ENCODE measurements at places on chromosomes 5 and 9. TPM values are rescaled to one million over a fixed set of nuclear protein-coding genes. Genes with fewer than 3 reads are reported as not detected.

- no peak overlapping the region for H3K27ac ChIP-seq
- H3K27me3 ChIP-seq, result no peaks in the 10 kb centered on the region
- H3K4me3 ChIP-seq, result no peak overlapping the region
- DNase-seq, result no peak
- H3K4me1 ChIP-seq, result no peaks in the 10 kb centered on the region
Observed at GRCh38 chr5:101018299-101018698, 115.2 kb upstream of the ST8SIA4 start.

RIMOC1 gene
- total RNA-seq, result 10.3 TPM

DNA sequence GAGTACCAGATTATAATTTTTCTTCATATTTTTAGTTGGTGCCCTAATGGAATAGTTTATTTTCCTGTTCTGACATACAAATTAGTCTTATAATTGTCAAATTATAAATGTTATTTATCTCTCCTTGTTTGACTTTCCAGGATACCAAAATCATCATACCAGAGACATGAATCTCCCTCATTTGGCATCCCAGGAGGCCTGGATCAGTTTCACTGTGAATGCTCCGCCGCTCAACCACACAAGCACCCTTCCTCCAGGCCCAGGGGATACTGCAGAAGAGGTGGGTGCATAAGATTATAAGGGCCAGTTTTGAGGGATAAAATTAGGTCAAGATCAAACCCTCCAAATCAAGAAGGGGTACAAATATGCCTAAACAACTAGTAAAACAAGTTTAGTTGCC lies 1229.3 kb downstream of the CDH12 start:
- H3K4me3 ChIP-seq, result no peak overlapping the region
- no peaks in the 10 kb centered on the region for H3K27me3 ChIP-seq
- no peaks in the 10 kb centered on the region for H3K36me3 ChIP-seq
- H3K27ac ChIP-seq, result no peak overlapping the region
- no peaks in the 10 kb centered on the region for H3K4me1 ChIP-seq
- no peak for DNase-seq

CAVIN4 gene
- 0.49 TPM for total RNA-seq

DNA sequence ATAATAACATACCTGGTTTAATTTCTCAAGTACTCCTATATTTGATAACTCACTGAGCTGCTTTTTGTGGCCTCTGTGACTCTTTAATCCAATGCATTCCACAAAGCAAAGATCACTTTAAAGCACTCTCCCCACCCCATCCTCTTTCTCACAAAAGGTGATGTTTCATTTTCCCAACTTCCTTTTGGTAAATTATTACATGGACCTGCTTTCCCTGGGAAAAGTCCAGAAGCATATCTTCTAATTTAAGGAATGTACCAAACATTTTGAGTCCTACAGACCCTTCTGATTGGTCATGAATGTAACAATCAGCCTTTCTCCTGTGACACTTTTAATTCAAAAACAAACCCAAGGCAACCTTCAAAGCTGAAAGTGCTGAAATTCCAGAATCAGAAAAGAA lies 71.1 kb downstream of the MLLT3 start:
- no peaks in the 10 kb centered on the region for H3K27me3 ChIP-seq
- DNase-seq, result no peak

DNA sequence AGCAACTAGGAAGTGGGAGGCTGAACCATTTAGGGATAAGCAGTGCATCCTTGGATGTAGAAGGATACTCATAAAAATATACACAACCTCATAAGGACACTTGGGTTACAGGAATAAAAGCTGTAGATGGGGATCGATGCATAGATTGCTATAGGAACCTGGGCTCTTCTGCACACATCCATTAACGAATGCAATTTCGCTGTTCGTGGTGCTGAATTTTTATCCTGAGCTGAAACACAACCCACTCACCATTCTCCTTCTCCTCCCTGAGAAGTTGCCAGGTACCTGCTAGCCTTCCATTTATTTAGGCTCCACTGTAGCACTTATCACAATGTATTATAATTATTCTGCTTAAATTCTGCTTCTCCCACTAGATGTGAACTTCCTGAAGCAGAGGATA lies 320.6 kb upstream of the BRINP1 start:
- no peak overlapping the region for H3K4me3 ChIP-seq
- no peak overlapping the region for H3K27ac ChIP-seq
- H3K36me3 ChIP-seq, result no peaks in the 10 kb centered on the region
- DNase-seq, result no peak
- no peaks in the 10 kb centered on the region for H3K27me3 ChIP-seq
- no peaks in the 10 kb centered on the region for H3K4me1 ChIP-seq

DNA sequence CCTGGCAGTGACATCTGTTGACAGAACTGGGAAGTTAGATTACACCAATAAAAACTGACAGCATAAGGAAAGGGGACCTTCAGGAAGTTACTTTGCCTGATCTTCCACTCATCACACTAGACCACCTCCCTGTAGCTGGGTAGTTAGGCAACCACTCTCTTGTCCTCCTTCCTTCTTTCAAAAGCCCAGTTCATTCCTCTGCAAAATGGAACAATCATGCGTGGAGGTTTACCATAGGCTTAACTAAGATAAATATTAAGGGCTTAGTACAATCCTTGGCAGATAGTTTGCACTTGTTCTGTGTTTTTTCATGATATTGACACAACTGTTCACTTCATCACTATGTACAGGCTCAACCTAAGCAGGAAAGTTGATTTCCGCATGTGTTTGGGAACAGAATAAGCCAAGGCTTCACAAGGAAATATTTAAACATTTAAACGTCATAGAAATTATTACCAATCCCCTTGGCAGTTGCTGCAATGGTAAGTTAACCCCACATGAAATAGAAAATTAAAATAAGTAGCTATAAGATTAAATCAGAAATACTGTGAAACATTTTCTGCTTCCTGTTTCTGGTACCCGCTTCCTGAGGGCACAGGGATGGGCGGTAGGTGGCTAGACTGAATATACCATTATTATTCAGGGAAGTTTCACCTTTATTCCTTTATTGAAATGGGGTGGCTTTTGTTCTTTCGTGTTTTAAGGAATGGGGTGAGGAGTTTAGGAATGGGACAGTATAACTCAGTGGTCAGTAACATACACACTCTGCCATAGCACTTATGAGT lies 9.9 kb upstream of the PTGER4 start:
- no peaks in the 10 kb centered on the region for H3K27me3 ChIP-seq
- no peak for DNase-seq
- H3K36me3 ChIP-seq, result no peaks in the 10 kb centered on the region
- H3K4me1 ChIP-seq, result no peaks in the 10 kb centered on the region
- H3K4me3 ChIP-seq, result no peak overlapping the region

DNA sequence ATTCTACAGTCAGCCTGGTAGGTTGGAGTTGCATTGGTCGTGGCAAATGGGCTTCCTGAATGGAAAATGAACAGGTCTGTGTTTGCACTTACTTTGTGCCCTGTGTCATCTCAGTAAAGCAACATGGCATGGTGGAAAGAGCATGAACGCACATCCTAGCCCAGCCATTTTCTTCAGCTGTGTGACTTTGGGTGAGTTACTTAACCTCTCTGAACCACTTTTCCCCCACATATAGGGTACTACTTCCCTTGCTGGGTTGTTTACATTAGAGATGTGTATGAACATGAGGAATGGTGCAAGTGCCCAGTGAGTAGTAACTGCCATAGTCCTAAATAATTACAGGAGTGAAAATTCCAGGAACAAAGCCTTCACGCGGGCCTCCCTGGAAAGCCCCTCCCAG lies 83.6 kb downstream of the MVB12B start:
- no peak overlapping the region for H3K4me3 ChIP-seq
- no peak overlapping the region for H3K27ac ChIP-seq
- no peaks in the 10 kb centered on the region for H3K36me3 ChIP-seq
- H3K4me1 ChIP-seq, result peaks cover 9% of the 10 kb centered on the region
- H3K27me3 ChIP-seq, result no peaks in the 10 kb centered on the region

DNA sequence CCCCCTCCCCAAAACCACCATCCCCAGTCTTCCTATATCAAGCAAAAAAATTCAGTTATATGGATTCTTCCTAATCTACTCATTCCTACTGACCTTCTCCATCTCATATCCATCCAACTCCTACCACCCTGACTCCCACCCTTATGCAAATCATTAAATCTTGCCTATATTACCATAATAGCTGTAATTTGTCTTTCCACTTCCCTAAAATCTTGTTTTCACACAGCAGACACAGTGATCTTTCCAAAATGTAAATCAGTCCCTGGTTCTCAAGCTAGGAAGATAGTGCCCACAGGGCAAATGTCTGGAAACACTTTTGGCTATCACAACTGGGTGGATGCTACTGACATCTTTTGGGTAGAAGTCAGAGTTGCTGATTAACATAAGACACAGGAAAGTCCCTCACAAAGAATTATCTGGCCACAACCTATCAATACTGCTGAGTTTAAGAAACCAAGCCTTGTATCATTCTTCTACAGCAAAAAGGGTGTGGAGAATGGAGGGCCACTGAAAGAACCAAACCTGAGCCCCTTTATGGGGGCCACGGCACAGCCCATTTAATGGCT lies 1.4 kb downstream of the SRA1 start:
- DNase-seq, result no peak
- no peaks in the 10 kb centered on the region for H3K36me3 ChIP-seq
- no peaks in the 10 kb centered on the region for H3K27me3 ChIP-seq
- H3K4me3 ChIP-seq, result peak overlapping the region; percentile 74
- peaks cover 30% of the 10 kb centered on the region for H3K4me1 ChIP-seq
- no peak overlapping the region for H3K27ac ChIP-seq

RGP1 gene
- 16.2 TPM for total RNA-seq

FAM151B gene
- 0.98 TPM for total RNA-seq

GRCh38 chr5:37090123-37090726 lies 159.0 kb downstream of the CPLANE1 start:
- H3K27ac ChIP-seq, result no peak overlapping the region
- H3K27me3 ChIP-seq, result no peaks in the 10 kb centered on the region

GRCh38 chr9:107141967-107142366 lies 141.1 kb upstream of the RAD23B start:
- H3K36me3 ChIP-seq, result no peaks in the 10 kb centered on the region
- no peak overlapping the region for H3K27ac ChIP-seq
- no peaks in the 10 kb centered on the region for H3K4me1 ChIP-seq
- DNase-seq, result no peak
- H3K27me3 ChIP-seq, result no peaks in the 10 kb centered on the region
- H3K4me3 ChIP-seq, result no peak overlapping the region

SEMA6A gene
- 28.7 TPM for total RNA-seq

TMC1 gene
- not detected for total RNA-seq

GRCh38 chr5:143638654-143639053 lies 173.3 kb upstream of the HMHB1 start:
- no peaks in the 10 kb centered on the region for H3K27me3 ChIP-seq
- DNase-seq, result no peak
- H3K4me1 ChIP-seq, result peaks cover 6% of the 10 kb centered on the region
- no peak overlapping the region for H3K4me3 ChIP-seq
- no peaks in the 10 kb centered on the region for H3K36me3 ChIP-seq

GRCh38 chr5:19261879-19262278 lies 726.1 kb downstream of the CDH18 start:
- no peak overlapping the region for H3K4me3 ChIP-seq
- H3K36me3 ChIP-seq, result no peaks in the 10 kb centered on the region
- H3K27ac ChIP-seq, result no peak overlapping the region

- H3K36me3 ChIP-seq, result peaks cover 21% of the 10 kb centered on the region
- peaks cover 32% of the 10 kb centered on the region for H3K4me1 ChIP-seq
- no peak overlapping the region for H3K27ac ChIP-seq
- no peaks in the 10 kb centered on the region for H3K27me3 ChIP-seq
- no peak for DNase-seq
Observed at GRCh38 chr5:112862085-112862484, 998 bp downstream of the SRP19 start.

- no peaks in the 10 kb centered on the region for H3K4me1 ChIP-seq
- no peak overlapping the region for H3K4me3 ChIP-seq
- no peak for DNase-seq
- no peaks in the 10 kb centered on the region for H3K36me3 ChIP-seq
Observed at GRCh38 chr9:33249087-33249658, 9.2 kb downstream of the SPINK4 start.

TRIM7 gene
- 21.6 TPM for total RNA-seq

- no peak for DNase-seq
- no peak overlapping the region for H3K27ac ChIP-seq
- H3K4me1 ChIP-seq, result no peaks in the 10 kb centered on the region
- H3K27me3 ChIP-seq, result no peaks in the 10 kb centered on the region
Observed at GRCh38 chr5:106699796-106700195, 970.9 kb downstream of the EFNA5 start.

Data from vagina (tissue), 2 donors.